PC-3 (cell line): ENCODE measurements at places on chromosomes 12 and 14. TPM values are rescaled to one million over a fixed set of nuclear protein-coding genes. Genes with fewer than 3 reads are reported as not detected.

OR6C3 gene
- total RNA-seq, result not detected in 2 replicates

DNA sequence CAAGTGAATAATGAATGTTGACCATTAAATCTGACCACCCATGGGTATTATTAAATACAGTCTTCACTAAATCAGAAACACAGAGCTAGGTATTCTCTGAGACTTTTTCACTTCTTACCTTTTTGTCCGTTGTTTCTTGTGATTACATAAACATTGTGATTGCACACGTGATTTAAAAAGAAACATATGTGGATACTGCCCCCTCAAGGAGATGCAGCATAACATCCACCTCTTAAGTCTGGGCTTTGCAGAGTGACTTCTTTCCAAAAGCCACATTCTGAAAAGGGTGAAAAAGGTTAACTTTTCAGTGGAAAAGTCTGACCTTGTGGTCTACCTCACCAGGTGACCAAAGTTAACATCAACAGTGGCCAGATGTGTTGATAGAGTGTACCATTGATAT lies 185.5 kb upstream of the FAR2 start:
- no peaks in the 10 kb centered on the region for H3K27me3 ChIP-seq
- no peaks in the 10 kb centered on the region for H3K36me3 ChIP-seq
- no peak overlapping the region for H3K4me3 ChIP-seq
- H3K27ac ChIP-seq, result no peak overlapping the region
- peak; percentile 95 for DNase-seq
- peaks cover 19% of the 10 kb centered on the region for H3K4me1 ChIP-seq

DNA sequence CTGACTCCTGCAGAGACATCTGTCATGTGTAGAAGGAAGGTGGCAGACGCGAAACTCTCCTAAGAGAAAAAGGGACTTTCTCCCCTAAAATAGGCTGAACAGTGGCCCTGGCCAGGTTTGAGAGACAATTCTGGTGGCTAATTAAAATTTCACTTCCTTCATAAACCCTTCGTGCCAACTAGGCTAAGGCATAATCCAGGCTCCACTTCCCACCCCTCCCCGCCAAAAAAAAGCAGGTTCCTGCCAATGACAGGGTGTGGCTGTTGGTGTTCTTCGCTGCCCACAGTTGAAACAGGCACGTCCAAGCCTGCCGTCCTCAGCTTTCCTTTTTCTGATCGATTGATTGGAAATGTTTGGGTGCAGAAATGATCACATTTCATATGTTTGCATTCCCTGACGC lies 144.6 kb downstream of the GCH1 start:
- DNase-seq, result no peak
- H3K36me3 ChIP-seq, result peaks cover 17% of the 10 kb centered on the region; the same call in 1 of the 2 replicates
- H3K4me1 ChIP-seq, result no peaks in the 10 kb centered on the region
- H3K27me3 ChIP-seq, result no peaks in the 10 kb centered on the region
- no peak overlapping the region for H3K27ac ChIP-seq

TMEM119 gene
- total RNA-seq, result not detected in 2 replicates

SPTLC2 gene
- total RNA-seq, result 25.6 and 27.6 TPM in 2 replicates

- H3K4me1 ChIP-seq, result no peaks in the 10 kb centered on the region
- no peak overlapping the region for H3K4me3 ChIP-seq
- no peak overlapping the region for H3K27ac ChIP-seq
- peaks cover 15% of the 10 kb centered on the region for H3K27me3 ChIP-seq
- no peaks in the 10 kb centered on the region for H3K36me3 ChIP-seq
- no peak for DNase-seq
Measured at GRCh38 chr14:49339130-49339529, 247.1 kb downstream of the RPS29 start.

GRCh38 chr14:105011312-105011990 lies 9.4 kb downstream of the CDCA4 start:
- H3K27me3 ChIP-seq, result no peaks in the 10 kb centered on the region
- DNase-seq, result no peak
- H3K36me3 ChIP-seq, result peaks cover 49% of the 10 kb centered on the region
- H3K27ac ChIP-seq, result no peak overlapping the region
- H3K4me3 ChIP-seq, result no peak overlapping the region
- peaks cover 23% of the 10 kb centered on the region for H3K4me1 ChIP-seq

BHLHE41 gene
- 77.6 and 81.0 TPM in 2 replicates for total RNA-seq

- H3K4me3 ChIP-seq, result no peak overlapping the region
- H3K27me3 ChIP-seq, result no peaks in the 10 kb centered on the region
- H3K36me3 ChIP-seq, result no peaks in the 10 kb centered on the region
- H3K27ac ChIP-seq, result peak overlapping the region; percentile 65
- DNase-seq, result peak; percentile 86
Measured at GRCh38 chr12:13127444-13127843, 24.0 kb upstream of the GSG1 start.

GRIP1 gene
- 2.0 and 8.4 TPM in 2 replicates for total RNA-seq

DNA sequence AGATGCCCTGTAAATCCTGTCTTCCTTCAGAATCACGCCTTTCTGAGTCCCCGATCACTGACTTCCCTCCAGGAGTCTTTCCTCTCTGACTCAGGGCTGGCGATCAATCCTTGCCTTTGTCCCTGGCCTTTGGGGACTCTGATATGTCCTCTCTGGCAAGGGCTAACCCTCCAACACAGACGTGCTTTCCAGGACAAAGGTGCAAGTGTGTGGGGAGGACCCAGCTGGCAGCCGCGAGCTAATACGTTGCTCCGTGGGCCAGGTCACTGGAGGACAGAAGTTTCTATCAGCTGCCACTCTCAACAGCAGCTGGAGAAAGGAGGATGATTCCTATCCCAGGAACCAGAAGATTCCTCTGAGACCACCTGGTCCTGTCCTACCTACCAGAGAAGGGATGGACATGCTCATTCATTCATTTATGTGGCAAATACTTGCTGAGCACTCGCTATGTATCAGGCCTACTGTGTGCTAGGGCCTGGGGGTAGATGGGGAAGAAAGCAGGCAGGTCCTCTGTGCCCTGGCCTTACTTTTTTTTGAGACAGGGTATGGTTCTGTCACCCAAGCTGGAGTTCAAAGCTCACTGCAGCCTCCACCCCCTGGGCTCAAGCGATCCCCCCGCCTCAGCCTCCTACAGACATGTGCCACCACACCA lies 8.5 kb upstream of the SCARB1 start:
- no peak overlapping the region for H3K27ac ChIP-seq
- H3K4me1 ChIP-seq, result peaks cover 4% of the 10 kb centered on the region; the same call in 1 of the 2 replicates
- H3K27me3 ChIP-seq, result no peaks in the 10 kb centered on the region
- H3K4me3 ChIP-seq, result no peak overlapping the region
- DNase-seq, result no peak

GLIPR1L2 gene
- not detected in 2 replicates for total RNA-seq

CHFR gene
- total RNA-seq, result 23.3 and 25.8 TPM in 2 replicates

GRCh38 chr14:75016815-75017214 lies 14.1 kb downstream of the EIF2B2 start:
- no peak for DNase-seq
- H3K36me3 ChIP-seq, result peaks cover 31% of the 10 kb centered on the region; the same call in 1 of the 2 replicates
- H3K4me1 ChIP-seq, result peaks cover 8% of the 10 kb centered on the region
- no peak overlapping the region for H3K4me3 ChIP-seq
- no peak overlapping the region for H3K27ac ChIP-seq

GRCh38 chr14:91067186-91067585 lies 6.7 kb upstream of the RPS6KA5 start:
- DNase-seq, result no peak
- H3K27ac ChIP-seq, result no peak overlapping the region
- H3K4me1 ChIP-seq, result no peaks in the 10 kb centered on the region
- no peak overlapping the region for H3K4me3 ChIP-seq
- H3K36me3 ChIP-seq, result no peaks in the 10 kb centered on the region

LPAR5 gene
- total RNA-seq, result 2.3 and 4.3 TPM in 2 replicates

- H3K36me3 ChIP-seq, result no peaks in the 10 kb centered on the region
- no peaks in the 10 kb centered on the region for H3K27me3 ChIP-seq
- DNase-seq, result no peak
Measured at GRCh38 chr14:106850913-106851825, 1324.8 kb downstream of the TMEM121 start.

AMHR2 gene
- 0.29 TPM in 1 of 2 replicates, not detected in the other for total RNA-seq

CCDC198 gene
- 0.15 and 3.3 TPM in 2 replicates for total RNA-seq

- H3K27me3 ChIP-seq, result no peaks in the 10 kb centered on the region
- no peak overlapping the region for H3K27ac ChIP-seq
- H3K4me1 ChIP-seq, result no peaks in the 10 kb centered on the region
Measured at GRCh38 chr14:91968280-91968679, 20.8 kb upstream of the FBLN5 start.

DNA sequence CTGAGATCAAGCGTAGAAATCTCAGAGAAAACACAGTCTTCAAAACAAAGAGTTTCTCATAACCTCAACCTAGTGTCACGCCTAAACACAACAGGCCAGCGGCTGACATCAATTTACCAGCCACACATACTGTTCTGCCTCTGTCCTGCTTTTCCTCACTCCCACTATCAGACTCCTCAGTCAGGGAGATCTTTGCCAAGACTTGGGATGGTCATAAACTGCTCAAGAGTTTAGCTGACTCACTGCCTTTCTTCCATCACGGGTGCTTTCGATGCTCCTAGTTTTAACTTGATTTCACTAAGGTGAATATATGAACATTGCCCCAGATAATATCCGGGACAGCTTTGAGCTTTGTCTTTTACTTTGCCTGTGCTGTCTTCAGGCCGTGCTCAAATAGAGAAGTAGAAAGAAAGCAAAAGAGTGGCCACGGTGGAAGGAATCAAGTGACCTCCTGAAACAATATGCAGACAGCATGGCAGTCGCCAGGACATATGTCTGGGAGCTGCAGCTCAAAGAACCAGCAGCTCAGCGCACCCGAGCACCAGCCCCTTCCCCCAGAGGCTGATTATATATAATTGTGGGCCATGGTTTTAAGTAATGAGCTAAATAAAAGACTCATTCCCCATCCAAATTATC lies 12.1 kb downstream of the MDM1 start:
- peaks cover 3% of the 10 kb centered on the region; the same call in 1 of the 2 replicates for H3K36me3 ChIP-seq
- no peak overlapping the region for H3K4me3 ChIP-seq
- no peak for DNase-seq
- H3K27ac ChIP-seq, result no peak overlapping the region
- no peaks in the 10 kb centered on the region for H3K27me3 ChIP-seq

GRCh38 chr12:106131676-106132075 lies 7.1 kb downstream of the NUAK1 start:
- DNase-seq, result no peak
- peaks cover 57% of the 10 kb centered on the region for H3K4me1 ChIP-seq

DNA sequence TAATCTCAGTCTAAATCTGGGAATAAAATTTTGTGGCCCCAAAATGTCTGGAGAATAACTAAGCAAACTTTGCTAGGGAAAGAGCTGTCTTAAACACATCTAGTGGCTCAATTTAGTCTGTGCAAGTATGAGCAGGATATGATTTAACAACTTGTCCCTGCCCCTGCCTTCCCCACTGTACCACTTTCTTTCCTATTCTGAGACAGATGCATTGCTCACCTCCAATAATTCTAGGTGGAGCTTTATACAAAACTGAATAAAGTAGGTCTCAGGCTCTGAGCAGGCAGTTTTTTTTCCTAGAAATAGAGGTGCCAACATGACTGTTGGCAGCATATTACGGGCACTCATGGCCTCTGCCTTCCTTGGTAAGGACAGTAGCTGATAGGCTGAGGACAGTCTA lies 412.1 kb downstream of the DAD1 start:
- no peak overlapping the region for H3K27ac ChIP-seq
- H3K36me3 ChIP-seq, result no peaks in the 10 kb centered on the region
- H3K27me3 ChIP-seq, result peaks cover 25% of the 10 kb centered on the region
- no peak overlapping the region for H3K4me3 ChIP-seq

DNA sequence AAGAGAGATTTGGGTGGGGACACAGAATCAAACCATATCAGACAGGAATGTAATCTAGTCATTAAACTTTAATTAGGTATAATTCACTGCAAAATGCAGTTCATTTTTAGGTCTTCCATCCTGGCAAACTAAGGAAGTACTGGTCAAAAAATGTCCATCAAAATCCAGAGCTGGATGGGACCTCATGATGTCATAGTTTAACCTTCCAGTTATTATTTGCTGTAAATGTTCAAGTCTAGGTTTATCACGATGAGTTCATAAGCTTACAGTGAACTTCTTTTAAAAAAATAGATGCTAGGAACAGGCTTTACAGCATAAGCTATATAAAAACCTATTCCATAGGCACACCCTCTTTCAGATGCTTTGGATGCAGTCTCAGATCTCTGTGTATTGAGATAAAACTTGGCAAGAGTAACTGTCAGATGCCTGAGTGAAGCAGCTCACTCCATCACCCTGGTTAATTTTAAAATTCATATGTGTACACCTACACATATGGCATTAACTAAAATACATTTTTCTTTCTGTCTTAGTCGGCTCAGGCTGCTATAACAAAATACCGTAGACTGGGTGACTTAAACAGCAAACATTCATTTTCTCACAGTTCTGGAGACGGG lies 7.9 kb downstream of the SSPN start:
- no peak for DNase-seq
- no peak overlapping the region for H3K27ac ChIP-seq
- peaks cover 12% of the 10 kb centered on the region for H3K4me1 ChIP-seq
- H3K27me3 ChIP-seq, result no peaks in the 10 kb centered on the region
- H3K4me3 ChIP-seq, result no peak overlapping the region

CD163L1 gene
- 0.35 and 0.66 TPM in 2 replicates for total RNA-seq

FSCB gene
- 0.12 and 0.15 TPM in 2 replicates for total RNA-seq

GRCh38 chr12:26106347-26106746 lies 18.5 kb downstream of the BHLHE41 start:
- peaks cover 9% of the 10 kb centered on the region for H3K4me1 ChIP-seq
- H3K27me3 ChIP-seq, result no peaks in the 10 kb centered on the region
- H3K36me3 ChIP-seq, result no peaks in the 10 kb centered on the region
- no peak overlapping the region for H3K27ac ChIP-seq

DNA sequence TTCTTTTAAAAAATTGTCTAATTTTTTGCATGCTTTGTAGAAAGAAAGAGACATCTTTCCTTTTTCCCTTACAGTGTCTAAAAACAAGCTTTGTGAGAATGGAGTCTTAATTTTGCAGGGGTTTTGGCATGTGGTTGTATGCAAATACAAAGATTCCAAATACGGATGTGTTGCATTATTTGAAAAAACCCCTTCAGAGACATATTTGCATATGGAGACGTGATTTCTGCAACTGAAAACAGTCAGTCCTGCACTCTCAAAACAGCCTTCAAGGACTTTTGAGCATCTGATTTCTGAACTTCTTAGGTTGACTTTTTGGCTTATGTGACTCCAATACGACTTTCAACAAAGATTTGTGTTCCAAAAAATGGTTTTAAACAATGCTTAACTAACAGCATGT lies 7.8 kb downstream of the IRAK3 start:
- H3K4me1 ChIP-seq, result no peaks in the 10 kb centered on the region
- H3K4me3 ChIP-seq, result no peak overlapping the region
- no peaks in the 10 kb centered on the region for H3K36me3 ChIP-seq
- H3K27me3 ChIP-seq, result peaks cover 27% of the 10 kb centered on the region
- DNase-seq, result no peak

- peak overlapping the region; percentile 83 for H3K27ac ChIP-seq
- DNase-seq, result peak; percentile 94
- peaks cover 17% of the 10 kb centered on the region for H3K4me1 ChIP-seq
- peak overlapping the region; percentile 10; the same call in 1 of the 2 replicates for H3K4me3 ChIP-seq
- H3K36me3 ChIP-seq, result peaks cover 2% of the 10 kb centered on the region; the same call in 1 of the 2 replicates
- no peaks in the 10 kb centered on the region for H3K27me3 ChIP-seq
Measured at GRCh38 chr12:113299619-113300237, 35.2 kb downstream of the SLC8B1 start.

DNA sequence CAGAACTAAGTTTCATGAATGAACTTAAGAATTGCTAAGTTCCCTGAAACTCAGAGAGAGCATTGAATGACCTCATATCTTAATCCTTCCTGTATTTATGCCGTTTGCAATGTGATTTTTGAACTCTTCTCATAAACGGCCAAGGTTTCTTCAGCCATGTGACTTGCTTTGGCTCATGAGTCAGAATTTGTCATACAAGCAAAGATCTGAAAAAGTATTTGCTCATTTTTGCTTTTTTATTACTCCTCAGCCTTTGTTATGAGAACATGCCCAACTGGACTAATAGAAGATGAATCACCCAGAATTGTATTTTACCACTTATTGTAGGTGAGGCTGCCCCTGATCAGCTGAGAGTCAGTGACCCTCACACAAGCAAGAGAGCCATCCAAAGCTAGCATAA lies 693.8 kb downstream of the BCL11B start:
- no peaks in the 10 kb centered on the region for H3K36me3 ChIP-seq
- H3K4me1 ChIP-seq, result no peaks in the 10 kb centered on the region
- H3K4me3 ChIP-seq, result no peak overlapping the region
- H3K27ac ChIP-seq, result no peak overlapping the region
